Vein endothelial cell (primary cell): ENCODE measurements at places on chromosomes 1 and 21. TPM values are rescaled to one million over a fixed set of nuclear protein-coding genes. Genes with fewer than 3 reads are reported as not detected.

The C1orf210 gene
- not detected in 2 replicates for total RNA-seq

The TMPRSS15 gene
- total RNA-seq, result not detected in 2 replicates

The IL20 gene
- total RNA-seq, result not detected in 2 replicates

The KRTAP19-1 gene
- not detected in 2 replicates for total RNA-seq

The PGLYRP4 gene
- not detected in 2 replicates for total RNA-seq

The AMY2A gene
- not detected in 2 replicates for total RNA-seq

The ZFP69 gene
- total RNA-seq, result 2.0 and 2.2 TPM in 2 replicates
